Activated naive CD8-positive, alpha-beta T cell treated with anti-CD3 and anti-CD28 coated beads, Interleukin-2, amount 50 U/mL, for 16 hours (primary cell): ENCODE measurements at places on chromosomes 1 and 21.

GRCh38 chr1:156081180-156081916 is 917 bp downstream of the MEX3A start:
- DNase-seq, result no peak

- DNase-seq, result no peak
Measured at GRCh38 chr1:36771660-36772284, 262.5 kb downstream of the GRIK3 start.

- no peak for DNase-seq
Measured at GRCh38 chr1:113747376-113747775, 11.9 kb downstream of the PHTF1 start.

DNA sequence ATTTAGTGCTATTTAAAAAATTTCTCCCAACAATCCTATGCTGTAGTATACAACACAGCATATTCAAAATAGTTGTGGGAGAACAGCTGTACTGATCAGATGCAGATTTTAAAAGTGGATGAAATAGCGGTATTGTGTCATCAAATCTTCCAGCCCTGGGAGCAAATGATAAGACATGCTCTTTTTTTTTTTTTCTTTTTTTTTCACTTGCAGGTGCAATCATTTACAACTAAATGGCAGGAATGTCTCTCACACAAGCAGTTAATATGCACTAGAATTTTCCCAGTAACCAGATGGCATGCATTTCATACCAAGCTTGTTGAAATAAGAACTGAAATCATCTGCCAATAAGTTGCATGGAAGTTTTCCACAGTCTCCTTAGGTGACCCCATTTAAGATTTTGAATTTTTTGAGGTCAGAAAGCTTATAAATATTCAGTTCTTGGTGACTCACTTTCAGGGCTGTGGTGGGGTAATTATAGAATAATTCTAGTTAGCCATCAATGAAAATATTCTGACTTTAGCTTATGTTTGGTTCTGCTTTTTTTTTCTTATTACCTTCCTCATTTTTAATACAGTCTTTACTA is 623.9 kb upstream of the NR5A2 start:
- no peak for DNase-seq

- no peak for DNase-seq
Measured at GRCh38 chr21:36554411-36555157, 74.7 kb upstream of the CLDN14 start.

- DNase-seq, result no peak
Measured at GRCh38 chr1:43590388-43590925, 59.5 kb upstream of the KDM4A start.

DNA sequence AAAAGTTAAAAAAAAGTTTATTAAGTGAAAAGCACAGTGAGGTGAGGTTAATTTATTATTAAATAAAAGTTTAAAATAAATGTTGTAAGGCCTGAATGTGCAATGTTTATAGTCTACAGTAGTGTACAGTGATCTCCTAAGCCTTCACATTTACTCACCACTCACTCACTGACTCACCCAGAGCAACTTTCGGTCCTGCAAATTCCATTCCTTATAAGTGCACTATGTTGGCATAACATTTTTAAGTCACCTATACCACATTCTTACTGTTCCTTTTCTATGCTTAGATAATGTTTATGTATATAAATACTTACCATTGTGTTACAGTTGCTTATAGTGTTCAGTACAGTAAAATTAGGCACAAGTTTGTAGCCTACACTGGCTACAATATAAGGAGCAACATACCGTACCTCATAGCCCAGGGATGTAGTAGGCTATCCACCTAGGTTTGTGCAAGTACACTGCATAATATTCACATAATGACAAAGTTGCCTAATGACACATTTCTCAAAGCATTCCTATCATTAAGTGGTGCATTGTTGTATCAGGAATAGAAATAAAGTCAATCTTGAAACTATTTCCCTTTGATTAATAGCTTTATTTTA is 426.5 kb upstream of the BRINP3 start:
- DNase-seq, result no peak

- no peak for DNase-seq
Measured at GRCh38 chr1:228958121-228958520, 222.8 kb downstream of the RHOU start.

DNA sequence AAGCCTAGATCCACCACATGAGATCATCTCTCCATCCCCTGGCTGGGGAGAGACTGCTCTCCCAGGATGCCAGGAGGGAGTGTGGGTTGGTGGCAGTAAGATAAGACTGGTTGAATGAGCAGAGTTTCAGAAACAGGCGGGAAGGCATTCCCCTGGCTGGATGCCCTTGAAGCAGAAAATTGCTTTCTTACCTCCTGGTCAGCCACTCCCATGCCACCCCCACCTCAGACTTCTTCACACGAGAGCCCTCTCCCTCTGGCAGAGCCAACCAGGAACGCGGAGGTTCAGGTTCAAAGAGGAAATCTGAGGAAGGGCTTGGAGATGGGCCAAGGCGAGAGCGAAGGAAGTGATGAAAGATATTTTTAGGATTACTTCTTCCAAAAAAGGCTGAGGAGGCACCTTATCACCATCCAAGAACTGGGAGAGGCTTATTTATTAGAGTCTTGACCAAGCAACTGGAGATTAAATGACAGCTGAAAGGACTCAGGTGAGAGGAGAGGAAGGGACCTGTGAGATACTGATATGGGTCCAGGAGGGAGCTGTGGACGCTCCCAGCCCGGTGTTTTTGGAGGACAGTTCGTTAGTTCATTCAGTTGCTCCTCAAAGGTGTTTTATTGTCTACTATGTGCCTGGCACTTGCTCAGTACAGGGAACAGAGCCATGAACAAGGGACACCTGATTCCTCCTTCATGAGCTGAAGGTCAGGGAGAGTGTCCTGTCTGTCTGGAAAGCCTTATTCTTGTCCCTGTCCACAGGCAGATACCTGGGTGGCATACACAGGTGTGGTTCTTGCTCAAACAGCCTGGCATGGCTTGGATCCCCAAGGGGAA is 18.9 kb upstream of the SLC26A9 start:
- no peak for DNase-seq

- no peak for DNase-seq
Measured at GRCh38 chr1:113965703-113966412, 13.4 kb upstream of the OLFML3 start.

GRCh38 chr1:244665771-244666217 is 12.9 kb downstream of the DESI2 start:
- no peak for DNase-seq

DNA sequence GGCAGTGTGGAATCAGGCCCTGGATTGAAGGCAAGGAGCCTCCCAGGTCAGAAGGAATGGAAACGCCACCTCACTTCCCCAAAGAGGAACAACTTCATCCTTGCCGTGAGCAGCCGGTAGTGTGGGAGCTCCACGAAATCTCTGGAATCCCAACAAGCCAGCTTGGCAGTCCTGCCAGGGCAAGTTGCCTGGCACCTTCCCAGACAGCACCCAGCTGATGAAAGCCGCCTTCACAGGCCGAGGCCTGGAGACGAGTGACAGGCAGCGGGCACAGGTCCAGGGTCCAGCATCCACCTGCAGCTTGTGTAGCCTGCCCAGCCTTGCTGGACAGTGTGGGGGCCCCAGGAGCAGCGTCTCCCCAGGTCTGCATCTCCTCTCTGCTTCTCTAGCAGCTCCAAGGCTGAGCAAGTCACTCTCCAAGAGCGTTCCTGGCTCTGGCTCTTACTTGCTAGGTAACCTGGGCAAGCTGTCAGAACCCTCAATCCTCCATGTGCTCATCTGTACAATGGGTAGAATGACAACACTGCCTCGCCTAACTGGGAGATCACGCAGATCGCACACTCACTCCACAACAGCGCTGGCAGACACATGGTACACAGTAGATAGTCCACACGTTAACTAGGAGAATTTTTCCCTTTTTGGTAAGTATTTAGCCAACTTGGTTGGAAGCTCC is 43.0 kb downstream of the ACOT7 start:
- DNase-seq, result no peak

DNA sequence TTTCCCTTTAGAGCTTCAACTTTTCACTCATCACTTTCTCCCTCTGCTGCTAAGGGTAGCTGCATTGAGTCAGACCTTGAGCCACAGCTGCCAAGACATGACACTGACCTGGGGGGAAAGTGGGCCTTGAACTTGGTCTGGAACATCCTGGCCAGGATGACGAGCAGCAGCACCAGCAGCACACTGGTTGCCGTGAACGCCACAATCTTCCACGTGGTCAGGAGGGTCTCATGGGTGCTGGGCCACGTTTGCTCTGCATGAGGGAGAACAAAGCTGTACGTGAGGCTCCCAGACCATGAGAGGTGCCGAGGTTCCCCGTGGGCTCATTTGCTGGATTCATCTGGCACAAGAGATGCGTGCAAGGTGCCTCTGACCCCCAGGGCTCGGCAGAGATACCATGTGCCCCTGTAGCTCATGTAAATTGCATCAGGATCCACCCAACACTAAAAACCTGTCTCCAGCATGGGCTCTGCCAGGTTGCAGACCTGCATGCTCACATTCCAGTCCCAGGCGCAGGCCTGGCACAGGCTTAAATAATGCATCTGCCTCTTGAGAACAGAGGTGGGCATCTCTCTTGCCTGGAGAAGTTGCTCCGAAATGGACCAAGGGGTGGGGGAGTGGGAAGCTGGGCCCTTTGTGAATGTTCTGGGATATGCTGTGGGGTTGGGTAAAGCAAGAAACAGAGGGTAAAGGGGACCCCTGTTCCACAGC is 84.6 kb upstream of the TLR5 start:
- no peak for DNase-seq

DNA sequence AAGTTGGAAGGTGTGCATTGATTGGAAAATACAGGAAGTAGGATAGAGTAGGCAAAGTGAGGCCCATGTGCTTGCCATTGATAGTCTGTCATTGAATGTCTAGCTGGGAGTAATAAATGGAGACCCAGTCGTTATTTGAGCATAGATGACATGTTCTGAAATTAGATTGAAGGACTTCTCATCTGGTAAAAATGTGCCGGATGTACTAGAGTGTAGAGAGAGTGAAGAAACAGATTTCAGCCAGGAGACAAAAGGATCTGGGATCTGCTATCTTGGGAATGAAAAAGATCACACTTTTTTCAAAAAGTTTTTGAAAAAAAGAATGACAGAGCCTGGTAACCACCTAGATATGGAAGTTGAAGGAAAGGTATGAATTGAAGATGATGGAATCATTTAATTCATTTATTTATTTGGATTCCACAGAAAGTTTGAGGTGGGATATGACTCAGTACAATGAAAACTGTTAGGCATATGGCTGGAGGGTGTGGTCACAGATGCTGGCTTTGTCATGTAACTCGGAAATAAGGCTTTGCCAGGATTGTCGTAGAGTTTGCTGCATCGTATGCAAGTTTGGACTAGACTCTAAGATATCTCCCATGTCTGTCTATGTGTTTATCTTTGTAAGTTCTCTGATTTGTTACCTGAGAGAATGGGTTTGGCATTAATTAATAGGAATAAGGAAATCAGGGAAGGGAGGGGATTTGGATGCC is 137.1 kb downstream of the PBX1 start:
- no peak for DNase-seq

DNA sequence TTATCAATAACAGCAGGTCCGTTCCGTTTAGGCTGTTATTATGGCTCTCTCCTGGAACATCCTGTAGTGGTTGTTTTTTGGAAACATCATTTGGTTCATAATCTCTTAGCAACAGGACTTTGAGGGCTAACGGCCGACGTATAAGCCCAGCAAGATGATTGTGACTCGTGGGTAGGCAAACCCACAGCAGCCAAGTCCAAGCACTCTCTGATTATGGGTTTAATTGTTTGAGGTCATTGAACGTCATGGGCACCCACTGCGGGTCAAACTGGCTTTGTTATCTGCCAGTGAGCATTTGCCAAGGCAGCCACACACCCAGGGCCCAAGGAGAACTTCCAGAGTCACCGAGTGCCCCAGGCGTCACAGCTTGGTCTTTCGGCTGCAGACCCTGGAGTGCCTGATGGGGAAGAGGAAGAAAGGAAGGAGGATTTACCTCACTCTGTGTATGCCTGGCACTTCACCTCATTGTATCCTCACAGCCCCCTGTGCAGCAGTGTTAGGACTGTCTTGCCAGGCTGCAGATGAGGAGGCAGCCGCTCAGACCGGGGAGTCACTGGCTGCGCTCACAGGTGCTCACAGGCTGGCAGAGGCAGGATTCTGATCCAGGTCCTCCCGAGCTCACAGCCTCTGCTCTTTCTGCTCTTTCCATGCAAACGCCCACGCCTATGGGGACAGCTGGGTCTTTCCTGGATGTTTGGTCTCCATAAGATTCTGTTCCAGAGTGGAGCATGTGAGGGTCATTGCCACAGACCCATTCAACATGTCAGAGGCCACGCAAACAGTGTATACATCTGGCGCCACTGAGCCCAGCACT is 30.8 kb upstream of the EPS8L3 start:
- no peak for DNase-seq

- DNase-seq, result no peak
Measured at GRCh38 chr1:31712630-31713029, 8.8 kb upstream of the COL16A1 start.

GRCh38 chr1:45884700-45885099 is 81.3 kb downstream of the MAST2 start:
- no peak for DNase-seq

DNA sequence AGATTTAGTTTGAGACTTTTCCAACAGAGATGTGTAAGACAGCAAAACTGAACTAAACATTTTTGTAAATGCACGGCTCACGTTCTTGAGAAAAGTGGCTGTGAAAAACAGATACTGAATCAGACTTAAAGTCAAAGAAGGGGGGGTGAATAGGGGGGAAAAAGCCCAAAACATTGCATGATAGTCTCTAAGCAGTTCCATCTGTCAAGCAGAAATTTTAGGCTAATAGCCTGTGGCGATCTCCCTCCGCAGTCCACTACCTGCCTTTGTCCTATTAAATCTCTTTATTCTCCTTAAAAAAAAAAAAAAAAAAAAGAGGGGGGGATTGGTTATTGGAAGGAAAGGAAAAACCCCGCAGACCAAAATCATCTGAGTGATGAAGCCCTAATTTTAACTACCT is 217.6 kb upstream of the NFIA start:
- DNase-seq, result no peak

- no peak for DNase-seq
Measured at GRCh38 chr1:154729577-154729976, 121.6 kb upstream of the ADAR start.

DNA sequence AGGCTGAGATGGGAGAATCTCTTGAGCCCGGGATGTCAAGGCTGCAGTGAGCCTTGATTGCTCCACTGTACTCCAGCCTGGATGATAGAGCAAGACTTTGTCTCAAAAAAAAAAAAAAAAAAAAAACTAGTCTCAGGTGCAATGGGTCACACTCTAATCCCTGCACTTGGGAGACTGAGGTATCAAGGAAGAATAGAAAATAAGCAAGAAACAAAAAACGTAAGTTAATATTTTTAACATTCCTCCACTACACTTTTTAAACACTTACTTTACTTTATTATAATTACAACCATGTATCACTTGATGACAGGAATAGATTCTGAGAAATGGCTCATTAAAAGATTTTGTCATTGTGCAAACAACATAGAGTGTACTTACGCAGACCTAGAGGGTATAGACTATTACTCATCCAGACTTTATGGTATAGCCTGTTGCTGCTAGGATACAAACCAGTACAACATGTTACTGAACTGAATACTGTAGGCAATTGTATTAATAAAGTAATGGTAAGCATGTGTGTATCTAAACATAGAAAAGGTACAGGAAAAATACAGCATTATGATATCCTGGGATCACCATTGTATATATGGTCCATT is 1244.1 kb upstream of the ADGRL4 start:
- no peak for DNase-seq

GRCh38 chr21:40546647-40547046 is 300.3 kb downstream of the DSCAM start:
- DNase-seq, result no peak

GRCh38 chr1:244273262-244273844 is 178.4 kb downstream of the ADSS2 start:
- no peak for DNase-seq

GRCh38 chr1:159030877-159031447 is 21.3 kb downstream of the IFI16 start:
- no peak for DNase-seq

GRCh38 chr1:231847612-231848397 is 221.2 kb downstream of the DISC1 start:
- no peak for DNase-seq
